Tibial nerve (tissue), 4 donors: ENCODE measurements at places on chromosomes 5 and 9. TPM values are rescaled to one million over a fixed set of nuclear protein-coding genes. Genes with fewer than 3 reads are reported as not detected.

Gene ACO1
- 49.0 TPM for total RNA-seq

Gene COL23A1
- total RNA-seq = 20.4 TPM

Gene CDX1
- 2.5 TPM for total RNA-seq

Gene MPDZ
- 55.5 TPM for total RNA-seq

Gene TARS1
- 59.4 TPM for total RNA-seq

Gene SELENOP
- 323 TPM for total RNA-seq

Gene PLCXD3
- 6.6 TPM for total RNA-seq

DNA sequence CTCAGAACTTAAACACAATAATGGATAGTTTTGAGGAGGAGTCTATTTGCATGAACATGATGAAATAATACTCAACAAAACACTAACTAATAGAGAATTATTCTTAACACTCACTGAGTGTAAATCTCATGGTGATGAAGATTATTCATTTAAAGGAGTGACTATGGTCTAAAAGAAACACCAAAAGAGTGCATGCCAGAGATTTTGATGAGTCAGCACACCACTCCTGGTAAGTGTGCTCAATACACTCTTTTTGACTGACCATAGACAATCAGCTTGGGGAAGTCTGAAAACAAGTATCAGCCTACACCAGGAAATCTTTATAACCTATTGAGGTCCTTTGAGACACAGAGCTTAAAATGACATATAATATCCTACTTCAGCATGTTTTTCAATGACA lies 6.8 kb upstream of the FST start:
- H3K4me1 ChIP-seq = peaks cover 23% of the 10 kb centered on the region
- H3K4me3 ChIP-seq = no peak overlapping the region
- H3K27me3 ChIP-seq = no peaks in the 10 kb centered on the region
- no peaks in the 10 kb centered on the region for H3K36me3 ChIP-seq
- no peak for DNase-seq
- H3K27ac ChIP-seq = no peak overlapping the region

- H3K4me3 ChIP-seq = no peak overlapping the region
- H3K27me3 ChIP-seq = no peaks in the 10 kb centered on the region
- no peak overlapping the region for H3K27ac ChIP-seq
- no peak for DNase-seq
- H3K36me3 ChIP-seq = no peaks in the 10 kb centered on the region
These were observed 94.2 kb upstream of the ZNF618 start for GRCh38 chr9:113781896-113782295.

DNA sequence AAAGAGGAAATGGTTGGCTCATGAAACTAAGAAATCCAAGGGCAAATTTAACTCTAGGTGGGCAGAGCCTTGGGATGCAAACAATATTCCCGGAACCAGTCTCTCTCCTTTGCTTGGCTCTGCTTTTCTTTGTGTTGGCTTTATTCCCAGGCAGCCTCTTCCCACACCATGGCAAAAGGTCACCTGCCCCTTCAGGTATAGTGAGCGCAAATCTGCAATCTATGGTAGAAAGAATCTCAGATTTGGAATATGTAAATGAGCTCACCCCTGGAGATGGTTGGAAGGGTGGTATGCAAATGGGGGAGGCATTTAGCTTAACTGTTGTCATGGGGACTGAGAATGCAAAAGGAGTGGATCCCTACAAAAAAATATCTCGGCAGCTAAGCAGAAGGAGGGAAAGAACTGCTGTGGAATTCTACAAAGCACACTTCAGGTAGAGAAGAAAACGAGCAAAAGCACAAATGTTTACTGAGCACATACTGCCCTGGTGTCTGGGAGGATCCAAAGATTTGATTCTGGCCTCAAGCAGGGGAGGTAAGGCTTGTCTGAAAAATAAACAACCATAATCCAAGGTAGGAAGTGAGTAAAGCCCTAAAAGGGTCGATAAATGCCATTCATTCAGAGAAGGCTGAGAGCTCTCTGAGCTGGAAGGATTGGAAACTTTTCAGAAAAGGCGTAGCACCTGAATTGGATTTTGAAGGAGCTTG lies 139.7 kb downstream of the TLE1 start:
- no peak overlapping the region for H3K27ac ChIP-seq
- DNase-seq = no peak
- H3K36me3 ChIP-seq = no peaks in the 10 kb centered on the region
- H3K27me3 ChIP-seq = no peaks in the 10 kb centered on the region
- H3K4me3 ChIP-seq = no peak overlapping the region

DNA sequence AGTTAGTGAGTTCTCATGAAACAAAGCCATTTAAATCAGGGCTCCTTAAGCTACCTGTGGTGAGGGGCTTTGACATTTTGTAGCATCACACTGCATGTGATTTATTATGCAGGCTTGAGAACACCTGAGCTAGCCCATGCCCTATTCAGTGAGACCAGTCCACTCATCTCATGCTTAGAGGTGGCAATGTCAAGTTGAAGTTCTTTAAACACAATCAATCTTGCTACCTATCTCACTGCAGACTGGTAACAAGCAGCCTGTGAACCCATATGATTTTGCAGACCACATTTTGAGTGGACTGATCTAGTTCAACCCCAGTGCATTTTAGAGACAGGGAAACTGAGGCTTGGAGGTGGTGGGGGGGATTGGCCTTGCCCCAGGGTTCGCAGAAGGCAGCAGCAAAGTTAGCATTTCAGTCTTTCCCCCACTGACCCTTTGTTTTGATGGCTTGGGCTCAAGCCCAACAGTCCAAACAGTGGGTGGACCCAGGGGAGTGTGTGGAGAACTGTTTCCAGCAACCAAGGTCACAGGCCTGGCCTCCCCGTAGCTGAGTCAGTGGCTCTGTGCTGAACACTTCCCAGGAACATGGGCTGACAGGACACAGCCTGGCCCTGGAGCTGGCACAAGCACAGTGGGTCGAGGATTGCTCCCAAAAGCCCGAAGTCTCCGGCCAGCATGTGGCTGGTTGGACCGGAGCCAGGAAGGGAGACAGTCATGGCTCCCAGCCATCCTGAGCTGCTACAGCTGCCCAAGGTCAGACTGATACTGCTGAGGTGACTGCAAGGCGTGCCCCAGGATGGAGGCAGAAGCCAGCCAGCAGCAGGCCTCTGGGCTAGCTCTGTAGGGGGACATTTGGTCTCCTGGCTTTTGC lies 95.3 kb downstream of the RGS3 start:
- H3K4me1 ChIP-seq = peaks cover 10% of the 10 kb centered on the region
- no peak overlapping the region for H3K4me3 ChIP-seq
- no peaks in the 10 kb centered on the region for H3K36me3 ChIP-seq

- H3K27ac ChIP-seq = no peak overlapping the region
- no peaks in the 10 kb centered on the region for H3K36me3 ChIP-seq
- DNase-seq = no peak
- H3K4me1 ChIP-seq = no peaks in the 10 kb centered on the region
These were observed 312.1 kb downstream of the TMEM232 start for GRCh38 chr5:110414360-110414759.

DNA sequence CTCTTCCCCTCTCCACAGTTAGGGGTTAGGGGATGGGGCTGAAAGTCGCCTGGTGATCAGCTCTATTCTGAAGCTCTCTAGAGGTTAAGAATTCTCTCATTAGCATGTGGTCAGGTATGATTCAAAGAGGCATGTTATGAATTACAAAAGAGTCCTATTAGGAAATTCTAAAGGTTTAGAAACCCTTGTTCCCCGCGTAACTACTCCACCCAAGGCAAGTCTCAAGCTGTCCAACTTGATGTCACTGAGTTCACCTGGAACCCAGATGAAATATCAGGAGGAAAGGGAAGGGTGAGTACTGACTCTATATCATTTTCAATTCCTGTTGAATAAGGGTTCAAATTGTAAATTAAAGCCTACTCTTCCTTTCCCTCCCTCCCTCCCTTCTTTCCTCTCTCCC lies 18.1 kb upstream of the RNF145 start:
- DNase-seq = no peak
- H3K27ac ChIP-seq = no peak overlapping the region
- H3K36me3 ChIP-seq = no peaks in the 10 kb centered on the region
- H3K27me3 ChIP-seq = no peaks in the 10 kb centered on the region

DNA sequence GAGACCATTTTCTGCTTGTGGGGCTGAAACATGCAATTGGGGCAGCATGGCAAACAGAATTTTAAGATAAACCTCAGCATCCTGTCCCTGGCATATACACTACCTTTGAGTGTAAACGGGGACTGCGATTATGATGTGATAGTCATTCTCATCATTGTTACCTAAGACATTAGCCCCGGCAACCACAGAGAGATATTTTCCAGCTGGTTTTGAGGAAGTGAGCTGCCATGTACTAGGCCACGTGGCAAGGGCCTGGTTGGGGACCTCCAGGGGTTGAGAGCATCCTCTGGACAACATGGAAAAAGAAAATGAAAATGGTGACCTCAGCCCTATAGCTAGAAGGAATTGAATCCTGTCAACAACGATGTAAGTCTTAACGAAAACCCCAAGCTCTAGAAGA lies 623.6 kb upstream of the CDH18 start:
- no peaks in the 10 kb centered on the region for H3K4me1 ChIP-seq
- H3K4me3 ChIP-seq = no peak overlapping the region
- DNase-seq = no peak

- DNase-seq = no peak
- H3K36me3 ChIP-seq = peaks cover 57% of the 10 kb centered on the region
- no peak overlapping the region for H3K27ac ChIP-seq
- H3K4me1 ChIP-seq = peaks cover 9% of the 10 kb centered on the region
- no peaks in the 10 kb centered on the region for H3K27me3 ChIP-seq
These were observed 1.6 kb upstream of the CARD9 start for GRCh38 chr9:136375096-136375495.

DNA sequence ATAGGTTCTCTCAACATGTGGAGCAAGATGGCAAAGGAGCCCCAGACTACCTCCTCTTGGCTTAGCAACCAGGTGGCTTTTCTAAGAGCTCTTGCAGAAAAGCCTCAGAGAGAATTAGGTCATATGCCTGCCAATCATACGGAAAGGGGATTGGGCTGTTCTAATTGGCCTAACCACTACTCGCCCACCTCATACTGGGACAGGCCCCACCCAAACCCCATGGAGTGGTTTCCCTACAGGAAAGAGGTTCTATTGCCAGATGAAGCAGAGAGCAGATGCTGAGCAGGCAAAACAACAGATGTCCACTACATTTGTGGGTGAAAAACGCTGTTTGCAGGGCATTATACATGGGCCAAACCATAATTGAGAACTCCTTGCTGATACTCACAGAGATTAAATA lies 29.0 kb downstream of the ABLIM3 start:
- H3K27me3 ChIP-seq = no peaks in the 10 kb centered on the region
- no peak for DNase-seq
- H3K36me3 ChIP-seq = no peaks in the 10 kb centered on the region
- H3K4me1 ChIP-seq = peaks cover 49% of the 10 kb centered on the region

- H3K27me3 ChIP-seq = no peaks in the 10 kb centered on the region
- H3K4me1 ChIP-seq = peaks cover 5% of the 10 kb centered on the region
- peak overlapping the region; percentile 75 for H3K27ac ChIP-seq
- peak overlapping the region; percentile 64 for H3K4me3 ChIP-seq
- DNase-seq = no peak
- no peaks in the 10 kb centered on the region for H3K36me3 ChIP-seq
These were observed 455.3 kb downstream of the RAB3C start for GRCh38 chr5:59037941-59038797.

DNA sequence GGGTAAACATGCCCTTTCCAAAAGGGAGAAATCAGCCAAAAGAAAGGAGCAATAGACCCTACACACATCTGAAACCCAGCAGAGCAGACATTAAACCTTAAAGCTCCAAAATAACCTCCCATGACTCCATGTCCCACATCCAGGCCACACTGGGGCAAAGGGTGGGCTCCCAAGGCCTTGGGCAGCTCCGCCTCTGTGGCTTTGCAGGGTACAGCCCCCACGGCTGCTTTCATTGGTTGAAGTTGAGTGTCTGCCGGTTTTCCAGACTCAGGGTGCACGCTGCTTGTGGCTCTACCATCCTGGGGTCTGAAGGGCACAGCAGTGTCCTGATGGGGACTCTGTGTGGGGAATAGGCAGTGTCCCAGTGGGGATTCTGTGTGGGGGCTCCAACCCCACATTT lies 146.5 kb downstream of the ZDHHC21 start:
- H3K27me3 ChIP-seq = no peaks in the 10 kb centered on the region
- H3K4me3 ChIP-seq = no peak overlapping the region
- DNase-seq = no peak

DNA sequence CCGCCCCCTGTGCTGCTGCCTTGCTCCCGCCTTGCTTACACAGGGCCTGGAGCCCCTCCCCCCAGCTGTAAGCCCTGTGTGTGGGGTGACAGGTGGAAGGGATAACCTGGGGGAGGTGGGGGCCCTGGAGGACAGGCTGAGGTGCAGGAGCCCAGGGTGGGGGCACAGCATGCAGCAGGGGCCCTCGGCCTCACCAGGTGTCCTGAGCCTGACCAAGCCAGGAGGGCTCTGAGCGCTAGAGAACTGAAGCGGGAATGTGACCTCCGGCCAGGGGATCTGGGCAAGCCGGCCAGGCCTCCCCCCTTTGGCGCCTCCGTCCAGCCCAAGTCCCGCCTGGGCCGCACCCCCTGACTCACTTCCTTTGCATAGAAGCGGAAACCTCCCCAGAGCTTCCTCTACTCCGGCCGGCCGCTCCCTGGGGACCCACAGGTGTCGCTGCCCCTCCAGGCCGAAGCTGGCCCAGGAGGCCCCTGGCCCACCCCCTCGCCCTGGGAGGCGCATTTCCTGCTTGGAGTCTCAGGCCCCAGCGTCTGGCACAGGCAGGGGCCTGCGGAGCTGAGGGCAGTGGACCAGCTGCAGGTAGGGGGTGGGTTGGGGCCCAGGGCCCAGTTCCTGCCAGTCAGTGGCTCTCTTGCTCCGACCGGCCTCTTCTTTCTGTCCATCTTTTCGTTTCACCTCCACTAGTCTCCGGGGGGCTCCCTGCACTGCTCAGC lies at the start of gene TOR4A:
Gene TOR4A, plus strand, starts transcription at position 398 of the 713 bp plus-strand sequence. CDS start 964 bp downstream, outside the sequence.
- H3K27me3 ChIP-seq = no peaks in the 10 kb centered on the region
- peaks cover 3% of the 10 kb centered on the region for H3K36me3 ChIP-seq
- DNase-seq = peak; percentile 54
- H3K4me3 ChIP-seq = peak within 1 kb of the TSS; percentile 18
- peaks cover 24% of the 10 kb centered on the region for H3K4me1 ChIP-seq

DNA sequence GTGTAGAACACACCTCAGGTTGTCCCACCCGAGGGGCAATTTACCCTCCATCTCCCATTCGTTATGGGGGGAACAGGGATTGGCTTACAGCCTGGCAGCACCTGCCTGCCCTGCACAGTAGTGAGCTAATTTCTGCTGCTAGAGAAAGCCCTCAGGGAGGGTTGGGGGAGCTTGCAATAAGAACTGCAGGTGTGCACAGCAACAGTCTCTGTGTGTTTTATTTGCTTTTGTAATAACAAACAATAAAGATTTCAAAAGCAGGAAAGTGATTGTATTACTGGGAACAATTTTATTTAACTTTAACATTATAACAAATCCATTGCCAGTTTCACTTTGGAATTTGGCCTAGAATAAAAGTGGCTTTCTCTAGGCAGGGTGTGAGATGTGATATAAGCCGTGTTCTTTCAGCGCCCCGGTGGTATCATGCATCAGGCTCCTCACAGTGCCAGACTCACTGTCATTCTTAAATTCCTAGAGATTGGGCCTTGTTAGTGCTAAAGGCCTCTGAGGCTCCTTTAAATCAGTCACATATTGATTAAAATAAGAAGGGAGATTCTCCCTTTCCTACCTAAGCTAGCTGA lies 81.1 kb downstream of the RMI1 start:
- H3K4me1 ChIP-seq = no peaks in the 10 kb centered on the region
- no peak overlapping the region for H3K4me3 ChIP-seq
- no peak for DNase-seq
- H3K27ac ChIP-seq = no peak overlapping the region

GRCh38 chr9:116549786-116550660 lies 137.1 kb upstream of the TRIM32 start:
- H3K4me3 ChIP-seq = no peak overlapping the region
- no peak overlapping the region for H3K27ac ChIP-seq
- DNase-seq = no peak

GRCh38 chr9:22454016-22454415 lies 7.4 kb downstream of the DMRTA1 start:
- H3K27me3 ChIP-seq = no peaks in the 10 kb centered on the region
- no peak overlapping the region for H3K27ac ChIP-seq
- no peaks in the 10 kb centered on the region for H3K4me1 ChIP-seq
- no peak for DNase-seq
- no peaks in the 10 kb centered on the region for H3K36me3 ChIP-seq
- H3K4me3 ChIP-seq = no peak overlapping the region
